Right atrium auricular region (tissue), 2 donors: ENCODE measurements at places on chromosomes 7 and 10. TPM values are rescaled to one million over a fixed set of nuclear protein-coding genes. Genes with fewer than 3 reads are reported as not detected.

KCTD7 gene
- 10.0 TPM for total RNA-seq

LAMTOR4 gene
- 168 TPM for total RNA-seq

ZP3 gene
- 3.4 TPM for total RNA-seq

- no peak for DNase-seq
Observed at GRCh38 chr7:155263051-155263450, 34.6 kb upstream of the INSIG1 start.

GRCh38 chr10:130234171-130234965, 98.2 kb downstream of the GLRX3 start:
- DNase-seq: no peak

STRIP2 gene
- 11.3 TPM for total RNA-seq

CADPS2 gene
- total RNA-seq: 19.9 TPM

GRCh38 chr7:46007194-46007593, 86.1 kb upstream of the IGFBP3 start:
- DNase-seq: no peak
